ENCODE measurements at places on chromosomes 3 and 15.

DNA sequence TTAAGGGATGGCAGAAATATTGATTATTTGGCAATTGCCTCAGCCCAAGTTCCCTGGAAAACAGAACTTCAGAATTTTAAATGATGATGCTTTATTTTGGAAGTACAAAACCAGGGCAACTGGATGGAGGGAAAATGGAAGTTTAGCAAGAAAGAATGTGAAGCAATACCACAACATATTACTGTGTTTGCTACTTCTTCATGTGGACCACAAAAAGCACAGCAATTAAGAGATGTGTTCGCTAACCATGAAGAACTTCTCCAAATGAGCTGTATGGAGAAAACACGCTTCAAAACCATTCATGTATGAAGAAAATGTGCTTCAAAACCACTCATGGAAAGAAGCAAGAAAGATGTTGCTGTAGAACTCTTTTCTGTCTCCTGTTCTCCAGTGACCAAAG lies 64.7 kb upstream of the ARL6 start:
- DNase-seq, result no peak

DNA sequence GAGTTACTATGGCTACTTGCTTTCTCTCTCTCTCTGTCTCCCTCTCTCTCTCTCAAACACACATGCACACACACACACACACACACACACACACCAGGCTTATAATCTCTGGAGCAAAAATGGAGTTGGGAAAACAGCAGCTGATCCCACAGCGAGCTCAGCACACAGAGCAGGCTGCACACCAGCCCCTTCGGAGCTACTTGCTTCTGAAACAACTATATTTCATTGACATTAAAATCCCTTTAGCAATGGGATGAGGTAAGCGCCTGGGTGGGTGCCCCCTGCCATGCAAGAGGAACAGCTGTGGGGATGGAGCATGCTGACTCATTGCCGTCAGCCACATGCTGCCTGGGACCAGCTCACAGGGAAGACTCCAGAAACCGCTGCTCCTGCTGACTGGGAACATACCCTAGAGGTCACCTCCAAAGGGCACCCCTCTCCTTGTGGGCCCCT lies 45.7 kb downstream of the B3GNT5 start:
- DNase-seq, result no peak

DNA sequence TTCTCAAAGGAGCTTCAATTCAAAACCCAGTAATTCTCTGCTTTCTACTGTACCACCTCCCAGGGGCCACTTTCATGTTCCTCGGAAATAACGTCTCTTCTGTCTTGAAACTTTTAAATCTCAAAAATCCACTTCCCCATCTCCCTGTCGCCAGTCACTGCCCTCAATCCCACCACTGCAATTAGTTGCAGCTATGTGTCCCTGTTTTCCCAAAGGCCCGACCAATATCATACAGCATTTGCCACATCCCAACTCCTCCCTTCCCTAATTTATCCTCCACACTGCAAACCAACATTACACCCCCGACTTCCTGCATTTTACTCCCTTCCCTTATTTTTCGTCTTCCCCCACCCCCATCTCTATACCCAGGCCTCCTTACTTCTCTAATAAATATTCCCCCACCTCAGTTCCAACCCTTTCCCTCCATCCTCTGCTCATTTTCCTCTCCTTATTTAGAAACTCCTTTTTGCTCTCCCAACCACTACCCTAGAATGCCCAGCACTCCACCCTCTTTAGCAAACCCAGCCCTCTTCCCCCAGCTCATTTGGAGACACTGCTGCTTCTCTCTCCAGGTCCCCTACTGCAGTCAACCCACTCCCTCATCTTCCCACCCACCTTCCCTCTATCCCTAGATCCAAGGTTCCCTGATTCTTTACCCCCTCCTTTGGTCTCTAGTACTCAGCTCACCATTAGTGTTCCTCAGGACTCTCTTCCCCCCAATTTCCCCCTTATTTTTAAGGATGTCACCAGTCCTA lies 1.1 kb downstream of the NPTN start:
- DNase-seq, result no peak

DNA sequence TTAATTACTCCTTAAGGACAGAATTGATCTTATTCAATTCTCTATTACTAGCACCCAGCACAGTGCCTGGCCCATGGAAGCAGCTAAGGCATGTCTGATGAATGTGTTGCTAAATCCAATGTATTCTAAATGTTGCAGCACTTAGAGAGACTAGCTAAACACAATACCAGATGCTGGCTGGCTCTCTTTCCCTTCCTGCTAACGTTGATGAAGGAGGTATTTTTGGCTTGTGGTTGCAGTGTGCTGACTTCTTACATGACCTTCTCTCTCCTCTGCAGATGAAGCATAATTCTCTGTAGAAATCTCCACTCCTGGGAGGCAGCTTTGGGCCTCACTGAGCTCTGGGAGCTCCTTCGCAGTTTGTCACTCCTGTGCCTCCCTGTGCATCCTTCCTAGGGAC lies 183.6 kb downstream of the PEX5L start:
- no peak for DNase-seq

- DNase-seq, result no peak
Measured at GRCh38 chr3:468172-468571, 271.6 kb downstream of the CHL1 start.

DNA sequence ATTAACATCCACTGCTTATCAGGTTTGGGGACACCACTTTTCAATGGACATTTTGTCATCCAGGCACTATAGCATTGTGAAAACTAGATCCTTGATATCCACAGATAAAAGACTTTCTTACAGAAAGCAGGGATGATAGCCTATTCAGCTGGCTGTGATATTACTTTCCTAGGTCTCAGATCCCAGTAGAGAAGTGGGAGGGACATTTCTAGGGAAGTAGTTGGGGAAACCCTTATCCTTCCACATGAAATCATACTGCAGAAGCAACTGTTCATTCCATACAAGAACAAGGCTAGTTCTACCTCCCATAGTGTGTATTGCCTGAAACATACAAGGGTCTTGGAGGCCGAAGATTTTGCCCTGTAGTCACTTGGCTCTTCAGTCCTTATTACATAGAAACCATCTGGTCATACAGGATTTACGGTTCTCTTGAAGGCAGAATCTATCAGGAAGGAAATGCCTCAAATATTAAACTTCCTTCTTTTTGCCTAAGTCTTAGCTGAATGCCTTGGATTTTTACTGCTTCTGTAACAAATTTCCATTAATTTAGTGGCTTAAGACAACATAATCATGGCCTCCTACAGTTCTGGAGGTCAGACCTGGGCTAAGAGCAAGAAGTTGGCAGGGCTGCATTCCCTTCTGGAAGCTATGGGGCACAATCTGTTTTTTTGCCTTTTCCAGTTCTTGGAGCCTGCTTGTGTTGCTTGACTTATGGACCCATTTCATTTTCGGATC lies 119.4 kb downstream of the ECT2 start:
- DNase-seq, result no peak

DNA sequence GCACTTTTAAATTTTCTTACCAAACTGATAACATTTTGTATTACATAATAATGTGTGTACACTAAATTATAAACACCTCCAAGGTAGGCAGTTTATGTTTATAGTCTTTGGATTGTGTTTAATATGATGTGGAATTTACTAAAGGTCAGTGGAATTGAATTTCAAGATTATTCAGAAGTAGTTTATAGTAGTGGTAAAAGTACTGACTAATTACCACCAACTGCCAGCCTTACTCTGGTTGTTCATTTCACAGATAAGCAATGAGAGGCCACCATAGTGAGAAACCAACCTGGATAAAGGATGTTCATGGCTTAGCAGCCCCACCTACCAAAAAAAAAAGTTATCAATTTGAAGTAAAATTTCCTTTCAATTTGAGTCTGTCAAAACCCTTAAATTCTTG lies 54.0 kb upstream of the EIF5A2 start:
- DNase-seq, result no peak

GRCh38 chr15:49865925-49866757 lies 245.3 kb downstream of the DTWD1 start:
- DNase-seq, result no peak

DNA sequence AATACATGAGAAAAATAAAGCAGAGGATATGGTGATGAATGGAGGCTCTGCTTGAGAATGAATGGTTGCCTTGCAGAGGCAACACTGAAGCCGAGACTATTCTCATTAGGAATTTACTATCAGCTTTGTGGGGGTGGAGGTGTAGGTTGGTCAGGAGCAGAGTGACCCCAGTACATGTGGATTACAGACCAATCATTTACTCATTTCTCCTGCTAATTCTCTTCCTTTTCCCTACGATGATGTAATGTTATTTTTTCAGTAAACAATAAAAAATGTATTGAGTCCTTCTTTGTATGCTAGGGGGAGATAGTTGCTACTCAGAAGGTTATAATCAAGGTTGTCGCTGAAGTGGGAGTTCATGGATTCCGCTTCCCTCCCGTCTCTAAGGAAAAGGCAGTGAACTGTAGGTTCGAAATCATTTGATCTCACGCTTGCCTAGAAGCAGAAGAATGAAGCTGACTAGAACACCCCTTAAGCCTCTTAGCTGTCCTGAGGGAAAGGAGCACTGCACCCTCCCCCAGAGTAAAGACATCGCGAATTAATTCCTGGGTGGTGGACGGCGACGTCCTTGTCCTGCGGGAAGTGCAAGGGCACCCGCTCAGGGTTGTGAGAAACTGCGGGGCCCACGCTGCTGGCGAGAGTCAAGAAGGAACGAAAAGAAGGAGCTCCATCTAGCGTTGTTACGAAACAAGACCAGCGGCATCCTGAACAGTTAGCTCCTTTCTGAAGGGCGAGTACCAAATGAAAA lies 213.2 kb upstream of the PFN2 start:
- DNase-seq, result peak; percentile 17

DNA sequence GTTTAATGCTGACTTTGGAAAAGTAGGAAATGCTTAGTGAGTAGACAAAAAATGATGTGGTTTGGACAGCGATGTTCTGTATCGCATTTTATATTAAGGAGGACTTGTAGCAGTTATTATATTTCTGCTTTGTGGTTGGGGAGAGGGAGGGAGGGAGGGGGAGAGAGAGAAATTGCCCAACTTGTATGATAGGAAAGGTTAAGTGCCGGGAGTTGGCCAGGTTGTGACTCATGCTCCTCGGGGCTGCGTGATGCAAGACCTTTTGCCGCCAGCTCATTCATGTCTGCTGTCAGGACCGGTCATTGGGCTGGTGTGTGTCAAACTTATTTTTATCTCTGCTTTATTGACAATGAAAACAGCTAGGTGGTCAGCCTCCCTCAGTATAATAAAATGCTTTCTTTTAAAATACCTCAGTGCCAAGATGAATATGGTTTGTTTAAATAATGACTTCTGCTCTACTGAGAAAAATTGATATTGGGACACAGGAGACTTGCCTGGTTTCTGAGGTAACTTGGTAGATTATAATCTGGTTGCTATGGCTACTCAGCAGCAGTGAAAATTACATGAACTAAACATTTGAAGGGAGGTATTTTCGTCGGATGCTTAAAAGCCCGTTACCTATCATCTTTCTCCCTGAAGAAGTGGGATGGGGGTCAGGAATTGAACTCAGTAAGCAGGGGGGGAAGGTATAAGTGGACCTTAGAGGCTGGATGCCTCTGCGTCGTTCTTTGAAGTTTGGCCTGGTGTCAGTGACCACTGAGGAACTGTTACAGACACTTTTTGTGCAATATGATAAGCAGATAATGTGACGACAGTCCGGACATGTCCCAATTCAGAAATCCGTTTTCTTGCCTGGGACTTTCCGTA lies 90.7 kb downstream of the FNDC3B start:
- DNase-seq, result no peak

GRCh38 chr3:156525808-156526207 lies 29.1 kb downstream of the SSR3 start:
- no peak for DNase-seq

DNA sequence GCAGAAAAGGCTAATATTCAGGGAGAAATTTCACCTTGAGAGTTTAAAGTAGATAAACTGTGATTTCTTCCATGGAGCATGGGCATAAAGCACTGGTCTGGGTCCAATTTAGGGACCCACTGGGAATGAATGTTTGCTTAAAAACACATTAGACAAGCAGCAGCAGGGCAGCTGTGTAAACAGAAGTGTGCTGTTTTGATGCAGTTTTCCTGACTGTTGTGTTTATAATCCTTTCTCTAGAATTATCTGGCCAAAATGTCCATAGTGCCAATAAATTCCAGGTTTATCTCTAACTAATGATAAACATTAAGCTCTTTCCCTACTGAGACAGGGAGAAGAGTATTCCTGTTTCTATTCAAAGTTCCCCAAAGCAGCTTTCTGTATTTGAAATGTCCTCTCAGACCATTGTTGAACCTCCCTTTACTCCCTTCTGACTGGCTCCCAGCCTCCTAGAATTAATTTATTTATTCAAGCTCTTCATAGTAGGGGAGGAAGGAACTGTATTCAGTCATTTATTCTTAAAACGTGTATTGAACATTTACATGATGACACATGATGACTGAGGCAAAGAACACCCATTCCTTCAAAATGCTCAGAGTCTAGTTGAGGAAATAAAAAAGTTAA lies 7.0 kb upstream of the TM4SF18 start:
- peak; percentile 58 for DNase-seq

GRCh38 chr15:98203872-98204660 lies 243.6 kb downstream of the ARRDC4 start:
- DNase-seq, result no peak

GRCh38 chr3:10358309-10358980 lies 37.5 kb upstream of the SEC13 start:
- no peak for DNase-seq

DNA sequence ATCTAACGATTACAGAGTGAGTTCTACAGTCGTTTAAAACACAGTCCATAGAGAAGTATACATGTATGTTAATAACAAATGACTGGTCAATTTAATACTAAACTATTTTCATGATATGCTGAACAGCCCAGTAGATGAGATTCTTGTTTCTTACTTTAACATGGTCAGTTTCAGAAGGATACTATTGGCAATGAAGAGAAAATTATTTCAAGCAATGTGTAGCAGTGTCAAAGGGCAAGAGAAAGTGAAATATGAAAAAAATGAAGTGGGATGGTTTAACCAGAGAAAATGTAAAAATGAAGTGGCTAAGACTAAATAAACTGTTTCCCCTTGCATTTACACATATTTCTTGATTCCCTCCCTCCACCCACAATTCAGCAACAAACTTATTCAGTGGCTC lies 192.1 kb upstream of the TTC14 start:
- no peak for DNase-seq

GRCh38 chr3:185089751-185090150 lies 63.1 kb downstream of the C3orf70 start:
- DNase-seq, result no peak

- DNase-seq, result no peak
Measured at GRCh38 chr15:34796847-34797435, 1.6 kb upstream of the ACTC1 start.

GRCh38 chr15:57005244-57005643 lies 86.8 kb downstream of the TCF12 start:
- no peak for DNase-seq

DNA sequence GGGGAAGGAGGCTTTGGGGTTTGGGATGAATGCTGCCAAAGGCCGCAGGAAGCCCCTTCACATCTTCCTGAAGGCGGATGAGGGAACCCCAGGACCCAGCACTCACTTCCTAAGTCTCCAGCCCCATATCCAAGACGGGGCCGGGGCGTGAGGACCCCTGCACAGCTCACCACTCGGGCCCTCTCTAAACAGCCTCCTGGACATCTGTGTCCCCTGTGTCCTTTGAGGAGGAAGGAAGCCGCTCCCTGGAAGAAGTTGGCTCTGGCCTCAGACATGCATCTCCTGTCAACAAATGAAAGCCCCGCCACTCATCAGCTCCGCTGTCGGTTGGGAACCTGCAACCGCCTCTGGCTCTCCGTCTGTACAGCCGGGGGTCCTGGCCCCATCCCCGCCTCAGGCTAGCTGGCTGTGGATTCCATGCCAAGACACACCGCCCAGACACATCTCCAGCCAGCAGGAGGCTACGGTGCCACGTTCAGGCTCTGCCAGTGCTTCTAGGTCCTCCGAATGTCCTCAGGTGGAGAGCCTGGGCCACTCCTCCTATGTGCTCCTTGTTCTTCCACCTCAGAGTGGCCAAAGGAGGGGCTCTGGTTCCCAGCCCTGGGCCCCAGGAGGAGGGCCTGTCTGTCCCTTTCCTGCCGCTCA lies 140.0 kb upstream of the MEF2A start:
- no peak for DNase-seq

Data from NCI-H1436 treated with DMSO at 0.1 percent for 48 hours (cell line).